ENCODE measurements at places on chromosomes 12 and 14. TPM values are rescaled to one million over a fixed set of nuclear protein-coding genes. Genes with fewer than 3 reads are reported as not detected.

DNA sequence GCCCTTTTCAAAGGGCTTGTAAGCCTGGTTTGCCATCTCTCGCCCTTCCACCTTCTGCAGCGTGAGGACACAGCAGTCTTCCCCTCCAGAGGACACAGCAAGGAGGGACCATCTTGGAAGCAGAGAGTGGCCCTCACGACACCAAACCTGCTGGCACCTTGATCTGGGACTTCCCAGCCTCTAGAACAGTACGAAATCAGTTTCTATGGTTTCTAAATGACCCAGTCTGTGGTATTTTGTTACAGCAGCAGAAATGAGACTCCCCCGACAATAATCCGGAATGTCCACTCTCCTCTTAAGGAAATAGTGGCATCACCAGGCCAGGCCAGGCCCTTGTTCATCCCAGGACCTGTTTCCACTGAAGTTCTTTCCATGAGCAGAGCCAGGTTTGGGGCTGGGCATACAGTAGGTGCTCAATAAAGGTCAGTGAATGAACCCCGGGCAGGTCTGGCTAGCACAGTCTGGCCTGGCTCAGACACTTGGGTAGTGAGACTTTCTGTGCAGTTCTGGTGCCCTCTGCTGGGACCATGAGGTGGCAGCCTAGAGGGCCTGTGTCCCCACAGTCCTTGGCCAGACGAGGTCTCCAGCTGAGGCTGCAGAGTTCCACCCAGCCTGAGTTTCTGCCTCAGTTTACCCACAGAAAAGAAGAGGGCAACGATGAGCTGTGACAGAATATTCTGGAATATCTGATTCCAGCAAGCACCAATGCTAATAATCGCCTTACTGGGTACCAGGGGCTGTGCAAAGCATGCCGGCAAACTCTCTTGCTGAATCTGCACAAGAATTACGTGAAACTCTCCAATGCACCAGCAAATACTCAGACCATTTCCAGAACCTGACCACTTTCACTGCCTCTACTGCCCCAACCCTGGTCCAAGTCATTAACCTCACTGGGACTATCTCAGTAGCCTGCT, 14.0 kb downstream of the ABCB9 start:
- DNase-seq = peak; percentile 61

DNA sequence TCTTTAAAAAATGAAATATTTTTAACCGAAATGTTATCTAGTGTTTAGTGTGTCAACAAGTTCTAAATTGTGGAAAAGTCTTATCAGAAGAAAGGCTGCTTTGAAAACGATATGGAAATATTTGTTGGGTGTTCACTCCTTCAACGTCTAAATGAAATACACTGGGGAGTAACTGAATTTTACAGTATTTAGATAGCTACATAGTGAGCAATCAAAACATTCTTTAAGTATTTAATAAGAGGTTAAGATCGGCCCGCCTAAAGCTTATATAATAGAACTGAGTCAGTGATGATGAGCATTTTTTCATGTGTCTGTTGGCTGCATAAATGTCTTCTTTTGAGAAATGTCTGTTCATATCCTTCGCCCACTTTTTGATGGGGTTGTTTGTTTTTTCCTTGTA, 228.3 kb downstream of the RAD51B start:
- no peak for DNase-seq

DNA sequence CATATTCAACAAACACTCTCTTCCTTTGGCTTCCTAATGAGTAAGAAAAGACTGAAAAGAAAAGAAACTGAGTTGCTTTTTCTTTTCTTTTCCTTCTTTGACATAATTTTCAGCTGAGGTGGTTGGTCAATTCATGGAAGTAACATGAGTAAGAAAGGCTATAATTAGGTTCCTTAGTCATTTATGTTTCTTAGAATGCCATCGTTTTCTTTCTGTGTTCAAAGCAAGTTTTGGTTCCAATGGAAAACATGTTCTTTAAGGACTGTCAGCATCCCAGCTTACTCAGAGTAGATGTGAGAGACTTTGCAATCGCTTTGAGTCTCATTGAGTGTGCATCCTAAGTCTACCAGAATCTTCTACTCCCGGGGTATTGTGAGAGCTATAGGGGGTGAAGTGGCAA, 882.4 kb downstream of the DIO2 start:
- DNase-seq = no peak

- no peak for DNase-seq
Observed at GRCh38 chr12:94730847-94731246, 80.5 kb upstream of the TMCC3 start.

- DNase-seq = no peak
Observed at GRCh38 chr14:78737601-78738000, 567.4 kb downstream of the NRXN3 start.

DNA sequence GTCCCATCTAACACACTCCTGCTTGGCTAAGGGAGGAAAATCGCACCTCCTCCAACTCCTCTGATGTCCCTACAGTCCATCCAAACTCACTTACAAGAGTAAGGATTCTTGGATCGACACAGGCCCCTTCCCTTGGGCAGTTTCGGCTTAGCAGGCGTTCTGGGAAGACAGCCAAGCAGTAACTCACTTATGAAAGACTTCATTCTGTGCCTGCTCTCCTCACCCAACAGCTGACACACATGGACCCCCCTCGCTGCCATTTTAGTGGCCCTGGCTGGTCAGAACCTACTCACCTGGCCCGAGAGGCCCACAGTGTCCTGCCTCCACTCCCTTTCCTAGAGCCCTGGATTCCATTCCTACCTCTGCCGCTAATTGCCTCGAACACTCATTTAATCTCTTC, 52.3 kb upstream of the BCL2L14 start:
- DNase-seq = peak; percentile 90

DNA sequence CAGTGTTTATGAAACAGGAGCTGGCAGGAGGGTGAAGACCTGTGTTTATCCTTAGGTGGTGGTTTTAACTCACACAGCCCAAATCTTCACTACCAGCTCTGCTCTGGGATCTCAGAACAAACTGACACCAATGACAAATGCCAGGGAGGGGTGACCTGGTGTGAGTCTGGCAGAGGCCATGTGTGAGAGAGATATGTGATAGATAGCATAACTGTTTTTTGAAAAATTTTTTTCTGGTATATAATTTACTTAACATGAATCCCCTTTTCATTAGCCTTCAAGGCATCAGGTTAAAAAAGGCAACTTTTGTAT, 51.5 kb downstream of the SLC38A4 start:
- no peak for DNase-seq

DNA sequence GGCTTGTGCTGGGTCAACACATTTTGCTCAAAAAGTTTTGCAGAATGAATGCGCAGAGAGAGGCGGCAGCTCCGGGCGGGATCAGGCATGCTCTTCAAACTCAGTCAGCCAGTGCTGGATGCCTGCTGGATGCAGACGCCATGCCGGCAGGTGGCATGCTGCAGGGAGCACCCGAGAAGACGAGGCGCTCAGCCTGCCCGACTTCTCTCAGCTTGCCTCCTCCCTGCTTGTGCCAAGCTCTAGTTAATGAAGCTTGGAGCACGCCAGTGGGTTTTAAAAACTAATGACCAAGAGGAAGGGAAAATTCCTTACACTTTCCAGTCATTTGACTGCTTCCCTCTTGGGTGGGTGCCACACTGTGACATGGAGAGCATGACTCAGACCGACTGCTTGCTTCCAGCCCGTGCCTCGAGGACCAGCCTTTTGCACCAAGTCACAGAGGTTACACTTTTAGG, 39.8 kb downstream of the SLC24A4 start:
- DNase-seq = no peak

DNA sequence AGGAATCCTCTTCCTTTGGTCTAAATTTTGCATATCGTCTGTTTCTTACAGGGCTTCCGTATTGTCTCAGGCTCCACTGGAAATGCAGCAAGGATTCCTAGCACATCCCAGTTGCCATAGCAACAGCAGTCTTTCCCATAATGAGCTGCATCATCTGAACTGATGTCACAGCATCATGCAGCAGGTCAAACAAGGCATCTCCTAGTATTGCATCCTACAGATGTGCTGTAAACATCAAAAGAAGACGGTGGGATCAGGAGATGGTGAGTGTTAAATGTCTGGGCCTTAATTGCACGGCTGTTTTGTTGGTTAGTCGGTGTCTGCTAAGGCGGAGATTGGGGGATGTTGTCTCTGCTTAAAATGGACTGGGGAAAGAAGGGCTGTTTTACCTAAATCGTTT, at the start of gene AKAP6:
Gene AKAP6 (plus strand): TSS at position 153 of the 400 bp plus-strand sequence. CDS start 104,196 bp downstream, outside the sequence.
- DNase-seq = no peak

GRCh38 chr12:49672301-49673217, 34.6 kb downstream of the FMNL3 start:
- DNase-seq = no peak

GRCh38 chr12:113891739-113892520, 74.2 kb downstream of the RBM19 start:
- DNase-seq = peak; percentile 44

- no peak for DNase-seq
Observed at GRCh38 chr14:69803753-69804152, 6.7 kb upstream of the SLC10A1 start.

FOXJ2 gene
- 7.2 TPM for total RNA-seq

LRRIQ1 gene
- total RNA-seq = 0.99 TPM

VAMP1 gene
- 5.0 TPM for total RNA-seq

PLXNC1 gene
- total RNA-seq = 0.61 TPM

SYCP3 gene
- total RNA-seq = 0.50 TPM

OAS2 gene
- 2.0 TPM for total RNA-seq

All from mammary epithelial cell (primary cell).